Activated CD4-positive, alpha-beta memory T cell treated with anti-CD3 and anti-CD28 coated beads, Interleukin-2, amount 10 ng/mL, durations not matched to agents 7 days and 5 days (primary cell): ENCODE measurements at places on chromosomes 1 and 21.

- no peak for DNase-seq
These were observed 71.4 kb downstream of the SLC44A5 start for GRCh38 chr1:75539230-75540116.

DNA sequence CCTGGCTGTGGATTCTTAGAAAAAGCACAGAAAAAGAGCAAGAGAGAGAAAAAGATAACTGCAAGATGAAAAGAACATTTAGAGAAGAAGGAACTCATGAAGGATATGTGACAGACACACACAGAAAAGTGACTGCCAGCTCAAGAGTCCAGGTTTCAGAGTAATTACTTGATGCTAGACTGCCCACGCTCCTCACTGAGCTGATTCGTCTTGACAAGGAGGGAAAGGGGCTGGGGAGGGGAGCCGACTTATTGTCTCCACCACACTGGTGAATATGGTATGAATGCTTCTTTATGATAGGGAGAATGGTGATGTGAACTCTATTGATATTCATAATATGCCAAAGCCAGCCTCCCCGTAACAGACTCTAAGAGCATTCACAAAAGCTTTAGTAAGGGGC lies 140.4 kb downstream of the BRINP2 start:
- no peak for DNase-seq

- DNase-seq, result no peak
These were observed 63.1 kb downstream of the NIBAN1 start for GRCh38 chr1:184911103-184911745.

- DNase-seq, result peak; percentile 63
These were observed 933 bp downstream of the C1orf35 start for GRCh38 chr1:228101994-228102790.

DNA sequence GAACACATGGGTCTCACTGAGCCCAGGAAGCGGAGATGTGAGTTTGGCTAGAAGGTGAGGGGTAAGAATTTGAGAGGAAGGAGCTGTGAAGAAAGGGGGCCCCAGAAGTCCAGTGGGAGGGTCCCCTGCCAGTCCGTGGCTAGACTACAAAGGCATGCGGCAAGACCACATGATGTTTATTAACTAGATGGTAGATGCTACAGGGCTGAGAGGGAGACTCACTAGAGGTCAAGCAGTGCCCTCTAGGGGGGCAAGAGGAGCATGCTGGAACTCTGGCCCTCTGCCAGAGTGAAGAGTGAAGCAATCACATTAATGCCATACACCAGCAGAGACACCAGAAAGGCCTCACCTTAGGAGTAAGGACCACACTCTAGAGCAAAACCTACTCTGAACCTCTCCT lies 12.2 kb downstream of the KIAA0319L start:
- DNase-seq, result peak; percentile 59

DNA sequence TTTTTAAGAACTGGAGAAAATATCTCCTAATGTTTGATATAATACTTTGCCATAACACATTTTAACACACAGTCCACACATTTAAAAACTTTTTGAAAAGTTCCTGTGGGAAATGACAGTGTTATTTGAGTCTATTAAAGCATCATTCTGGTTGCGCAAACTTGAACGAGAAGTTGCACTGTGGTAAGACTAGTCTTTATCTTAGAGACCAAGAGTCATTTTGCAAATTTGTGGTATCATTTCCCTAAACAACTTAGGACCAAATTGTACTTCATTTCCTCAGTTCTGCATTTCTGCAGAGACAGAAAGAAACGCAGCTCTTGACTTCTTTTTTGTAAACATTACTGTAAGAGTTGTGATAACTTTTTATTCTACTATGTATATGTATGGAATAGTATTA lies at the start of gene RGS18:
TSS of gene RGS18 (plus strand) at position 282 of the 400 bp plus-strand sequence. CDS start 176 bp downstream, outside the sequence.
- DNase-seq, result no peak

- no peak for DNase-seq
These were observed 47.7 kb downstream of the NOS1AP start for GRCh38 chr1:162117039-162117774.

GRCh38 chr21:41831866-41832595 lies 47.1 kb downstream of the PRDM15 start:
- DNase-seq, result no peak

- no peak for DNase-seq
These were observed 20.8 kb upstream of the LAPTM5 start for GRCh38 chr1:30778154-30778978.

DNA sequence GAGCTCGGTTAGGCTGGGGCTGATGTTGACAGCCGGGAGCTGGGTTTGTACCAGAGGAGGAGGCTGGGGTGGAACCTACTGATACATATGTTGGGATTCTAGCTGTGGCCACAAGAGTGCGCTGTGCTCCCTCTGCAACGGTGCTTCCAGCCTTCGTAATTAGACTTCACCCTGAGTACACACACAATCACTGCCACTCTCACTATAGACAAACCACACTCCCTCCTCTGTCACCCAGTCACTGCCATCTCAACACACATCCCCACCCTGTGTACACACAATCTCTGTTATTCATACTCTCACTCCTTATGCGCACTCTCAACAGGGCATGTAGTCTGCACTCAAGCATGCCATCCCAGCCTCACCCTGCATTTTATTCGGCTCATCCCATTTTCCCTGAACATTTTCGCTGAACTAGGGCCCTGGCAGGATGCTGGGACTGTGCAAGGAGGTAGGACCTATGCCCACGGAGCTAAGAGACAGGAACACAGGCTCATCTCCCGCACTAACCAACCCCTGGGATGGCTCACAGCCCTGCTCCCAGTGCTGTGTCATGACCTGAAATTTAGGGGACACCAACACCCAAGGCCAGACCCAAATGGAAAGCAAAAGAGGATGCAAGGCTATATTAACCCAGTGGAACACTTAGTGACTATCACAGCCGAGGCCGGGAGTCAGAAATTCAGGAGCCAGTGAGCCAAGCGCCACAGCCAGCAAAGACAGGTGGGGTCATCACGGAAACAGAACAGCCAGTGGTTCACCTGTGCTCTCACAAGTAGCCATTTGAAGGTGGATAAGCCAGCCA lies 5.7 kb downstream of the GJB3 start:
- DNase-seq, result peak; percentile 71

- no peak for DNase-seq
These were observed 143.6 kb downstream of the GABPA start for GRCh38 chr21:25878344-25878743.

DNA sequence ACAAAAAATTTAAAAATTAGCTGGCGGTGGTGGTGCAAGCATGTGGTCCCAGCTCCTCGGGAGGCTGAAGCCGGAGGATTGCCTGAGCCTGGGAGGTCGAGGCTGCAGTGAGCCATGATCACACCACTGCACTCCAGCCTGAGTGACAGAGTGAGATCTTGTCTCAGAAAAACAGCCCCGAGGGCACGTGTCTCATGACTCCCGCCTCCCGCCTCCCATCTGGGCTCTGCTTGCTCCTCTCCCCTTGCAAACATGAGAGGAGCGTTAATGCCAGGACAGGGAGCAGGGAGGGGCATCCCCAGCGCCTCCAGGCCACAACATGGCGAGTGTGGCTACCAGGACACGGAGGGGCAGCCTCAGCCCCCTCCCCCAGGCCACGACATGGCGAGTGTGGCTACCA lies 28.3 kb downstream of the FAAP20 start:
- no peak for DNase-seq

GRCh38 chr21:33747420-33747819 lies 105.1 kb downstream of the ITSN1 start:
- no peak for DNase-seq

- no peak for DNase-seq
These were observed 18.0 kb upstream of the GRHL3 start for GRCh38 chr1:24300971-24301784.

DNA sequence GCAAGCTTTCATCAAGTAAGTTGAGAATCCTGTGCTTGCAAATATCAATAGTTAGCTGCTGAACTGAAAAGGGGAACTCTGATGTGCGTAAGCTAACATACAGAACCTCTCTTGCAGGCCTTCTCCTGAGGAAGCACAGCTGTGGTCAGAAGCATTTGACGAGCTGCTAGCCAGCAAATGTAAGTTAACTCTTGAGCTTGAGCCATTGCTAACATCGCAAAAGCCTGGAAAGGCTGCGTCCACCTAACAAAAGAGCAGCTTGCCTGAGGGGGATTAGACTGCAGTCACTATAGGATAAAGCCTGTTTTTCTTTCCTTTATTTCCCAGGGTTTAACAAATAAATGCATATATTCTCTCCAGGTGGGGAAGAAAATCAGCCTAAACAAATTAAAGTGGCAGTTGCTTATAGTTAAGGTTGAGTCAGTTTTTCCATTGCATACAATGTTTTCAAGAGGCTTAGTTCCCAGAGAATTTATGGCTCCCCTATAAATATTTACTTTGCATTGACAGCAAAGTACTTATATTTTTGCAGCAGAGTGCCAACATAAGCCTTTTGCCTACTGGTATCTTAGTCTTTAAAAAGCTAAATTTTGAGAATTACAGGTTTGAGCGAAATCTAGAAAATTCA lies 1.5 kb downstream of the RGS2 start:
- DNase-seq, result no peak

DNA sequence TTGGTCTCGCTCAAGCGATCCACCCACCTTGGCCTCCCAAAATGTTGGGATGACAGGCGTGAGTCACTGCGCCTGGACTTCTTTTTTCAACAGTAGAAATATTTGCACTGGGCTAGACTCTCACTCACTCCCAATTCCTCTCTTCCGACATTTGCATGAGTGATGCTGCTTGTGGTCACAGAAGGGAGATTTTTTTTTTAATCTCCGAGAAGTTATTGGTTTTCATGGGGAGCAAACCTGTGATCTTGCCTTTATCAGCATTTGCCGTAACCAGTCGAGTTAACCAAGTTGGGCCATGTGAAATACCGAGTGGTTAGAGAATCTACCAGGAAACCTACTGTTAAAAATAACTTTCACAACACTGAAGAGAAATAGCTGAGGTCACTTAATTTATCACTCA lies 21.1 kb downstream of the ERG start:
- DNase-seq, result no peak

GRCh38 chr1:116513956-116514355 lies 56.9 kb downstream of the CD58 start:
- no peak for DNase-seq

GRCh38 chr1:168907053-168907452 lies 178.0 kb upstream of the DPT start:
- DNase-seq, result no peak

- no peak for DNase-seq
These were observed 232.9 kb upstream of the RUNX1 start for GRCh38 chr21:35281956-35282355.

GRCh38 chr1:228510803-228511413 lies 23.7 kb downstream of the RNF187 start:
- DNase-seq, result no peak

- no peak for DNase-seq
These were observed 73.0 kb upstream of the ABCD3 start for GRCh38 chr1:94345148-94345721.

GRCh38 chr1:33323663-33324477 lies 3.0 kb upstream of the A3GALT2 start:
- DNase-seq, result no peak

GRCh38 chr21:21612466-21612865 lies 614.3 kb downstream of the NCAM2 start:
- no peak for DNase-seq

GRCh38 chr21:45278156-45278911 lies 9.4 kb downstream of the POFUT2 start:
- DNase-seq, result no peak

DNA sequence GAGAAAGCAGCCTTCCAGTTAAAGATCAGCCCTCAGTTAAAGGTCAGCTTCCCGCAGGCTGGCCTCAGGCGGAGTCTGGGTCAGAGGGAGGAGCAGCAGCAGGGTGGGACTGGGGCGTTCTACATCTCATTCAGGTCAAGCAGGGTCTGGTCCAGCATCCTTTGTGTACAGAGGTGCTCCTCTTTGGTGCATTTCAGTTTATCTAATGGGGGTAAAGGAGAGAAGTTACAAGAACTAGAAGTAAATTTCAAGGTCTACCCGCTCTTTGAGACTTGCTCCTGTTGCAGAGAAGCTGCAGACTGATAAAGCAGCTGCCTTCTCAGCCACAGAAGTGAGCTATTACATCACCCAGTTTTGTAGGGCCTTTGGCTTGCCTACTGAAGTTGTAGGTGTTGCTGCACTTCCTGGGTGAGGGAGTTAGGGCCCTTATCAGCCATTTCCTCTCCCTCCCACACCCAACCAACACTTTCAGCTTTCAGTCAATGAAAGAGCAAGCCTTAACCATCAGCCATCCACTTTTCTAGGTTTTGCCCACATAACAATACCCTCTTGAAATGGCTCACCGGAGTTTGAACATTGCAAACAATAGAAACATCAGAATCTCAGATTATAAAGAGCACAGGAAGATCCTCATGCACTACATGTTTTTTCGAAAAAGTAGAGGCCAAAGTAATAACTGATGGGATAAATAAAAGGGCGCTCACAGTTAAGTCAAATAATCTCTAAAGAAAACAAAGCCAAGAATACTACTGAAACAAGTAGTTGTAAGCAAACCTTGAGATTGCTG lies 2.8 kb upstream of the NUP210L start:
- peak; percentile 83 for DNase-seq

DNA sequence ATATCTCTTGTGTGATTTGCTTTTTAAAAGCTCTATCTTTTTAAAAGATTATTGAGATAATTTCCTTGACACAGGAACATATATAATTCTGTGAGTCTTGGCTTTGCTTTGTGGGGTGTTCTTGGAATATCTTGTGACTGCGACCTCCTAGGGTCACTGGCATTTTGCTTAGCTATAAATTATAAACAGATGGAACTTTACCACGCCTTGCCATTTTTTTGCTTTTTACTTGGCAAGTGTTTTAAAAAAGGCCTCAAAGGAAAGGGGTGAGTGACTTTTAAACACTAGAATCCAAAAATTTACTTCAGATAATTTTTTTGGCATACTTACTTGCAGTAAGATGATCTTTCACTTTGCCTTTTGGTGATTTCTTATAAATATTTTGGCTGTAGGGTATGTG lies 43.6 kb downstream of the ALG6 start:
- DNase-seq, result no peak

GRCh38 chr1:5312862-5313261 lies 658.5 kb downstream of the AJAP1 start:
- DNase-seq, result no peak

GRCh38 chr1:20149601-20150325 lies 10.6 kb downstream of the PLA2G2F start:
- DNase-seq, result no peak
